ENCODE measurements at places on chromosomes 3 and 15. TPM values are rescaled to one million over a fixed set of nuclear protein-coding genes. Genes with fewer than 3 reads are reported as not detected.

Gene SLC24A5
- not detected for polyA plus RNA-seq

Gene SPATA12
- polyA plus RNA-seq: not detected

Gene CD86
- 0.38 TPM for polyA plus RNA-seq

- DNase-seq: no peak
- H3K36me3 ChIP-seq: no peaks in the 10 kb centered on the region
- peak within 1 kb of the TSS; percentile 17 for H3K4me3 ChIP-seq
These were observed at the start of gene SOX14 for GRCh38 chr3:137764001-137764433. Gene SOX14 (plus strand): TSS chr3:137764315. CDS start chr3:137764785, 470 bp downstream.

DNA sequence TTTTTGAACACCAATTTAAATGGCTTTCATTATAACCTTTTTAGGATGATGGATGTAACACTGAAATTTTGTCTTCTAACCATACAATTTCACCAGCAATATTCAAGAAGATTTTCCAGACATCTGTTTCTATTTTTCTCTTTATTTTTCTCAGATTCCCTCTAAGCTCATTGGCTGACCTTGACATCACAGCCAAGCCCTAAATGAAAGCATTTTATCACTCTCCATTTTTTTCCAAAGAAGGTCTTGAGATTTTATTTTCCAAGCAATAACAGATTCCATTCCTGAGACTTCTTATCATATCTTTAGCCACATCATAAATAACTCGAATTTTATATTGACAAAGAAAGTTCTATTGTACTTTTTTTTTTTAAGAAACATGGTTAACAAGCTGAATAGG lies 392.6 kb upstream of the THBS1 start:
- no peaks in the 10 kb centered on the region for H3K36me3 ChIP-seq
- no peak for DNase-seq
- H3K4me1 ChIP-seq: no peaks in the 10 kb centered on the region
- no peaks in the 10 kb centered on the region for H3K27me3 ChIP-seq

DNA sequence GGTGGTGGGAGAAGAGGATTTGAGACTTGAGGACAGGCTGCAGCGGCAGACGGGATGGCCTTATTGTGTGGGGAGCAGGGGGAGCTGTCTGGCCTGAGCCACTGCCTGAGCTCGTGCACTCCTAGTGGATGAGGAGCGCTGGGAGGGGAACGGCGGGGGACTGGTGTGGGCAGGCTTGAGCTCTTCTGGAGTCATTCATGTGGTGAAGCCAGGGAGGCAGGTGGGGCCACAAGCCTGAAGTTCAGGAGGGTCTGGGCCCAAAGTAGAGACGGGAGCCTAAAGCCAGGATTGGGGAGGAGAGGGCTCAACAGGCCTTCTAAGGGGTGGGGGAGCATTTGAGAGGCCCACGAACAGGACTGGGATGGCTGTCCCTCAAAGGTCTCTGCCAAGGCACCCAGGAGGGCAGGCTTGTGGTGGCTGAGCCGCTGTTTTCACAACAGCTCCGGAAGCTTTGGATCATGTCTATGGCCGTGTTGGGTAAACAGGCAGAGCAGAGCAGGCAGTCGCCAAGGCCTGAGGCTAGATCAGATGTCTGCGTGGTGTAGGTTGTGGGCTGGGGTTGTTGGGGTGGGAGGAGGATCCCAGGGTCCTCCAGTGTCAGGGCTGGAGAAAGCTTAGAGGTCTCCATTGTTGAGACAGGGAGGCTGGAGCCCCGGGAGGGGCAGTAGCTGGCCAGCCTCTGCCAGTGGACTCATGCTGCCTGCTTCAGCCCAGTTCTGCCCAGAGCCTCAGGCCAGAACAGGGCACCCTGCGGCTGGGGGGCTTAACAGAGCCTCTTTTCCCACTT lies 8.2 kb downstream of the PRKCD start:
- peaks cover 9% of the 10 kb centered on the region for H3K4me1 ChIP-seq
- no peak overlapping the region for H3K4me3 ChIP-seq
- H3K27ac ChIP-seq: no peak overlapping the region
- no peaks in the 10 kb centered on the region for H3K27me3 ChIP-seq
- no peaks in the 10 kb centered on the region for H3K36me3 ChIP-seq

DNA sequence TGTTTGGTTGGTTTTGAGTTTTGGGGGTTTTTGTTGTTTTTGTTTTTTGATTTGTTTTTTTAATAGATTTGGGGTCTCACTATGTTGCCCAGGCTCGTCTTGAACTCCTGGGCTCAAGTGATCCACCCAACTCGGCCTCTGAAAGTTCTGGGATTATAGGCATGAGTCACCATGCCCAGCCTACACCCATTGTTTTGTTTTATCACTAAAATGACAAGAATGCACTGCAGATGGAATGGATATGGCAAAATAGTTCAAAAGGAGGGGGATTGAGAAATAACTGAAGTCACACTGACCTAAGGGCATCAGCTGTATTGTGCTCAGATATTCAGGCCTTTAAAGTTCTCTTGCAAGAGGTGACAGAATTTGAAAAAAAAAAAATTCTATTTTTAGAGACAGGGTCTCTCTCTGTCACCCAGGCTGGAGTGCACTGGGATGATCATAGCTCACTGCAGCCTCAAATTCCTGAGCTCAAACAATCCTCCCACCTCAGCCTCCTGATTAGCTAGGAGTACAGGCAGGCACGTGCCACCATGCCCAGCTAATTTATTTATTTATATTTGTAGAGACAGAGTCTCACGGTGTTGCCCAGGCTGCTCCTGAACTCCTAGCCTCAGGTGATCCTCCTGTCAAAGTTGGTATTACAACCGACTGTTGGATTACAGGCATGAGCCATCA lies 4.4 kb upstream of the RASA2 start:
- no peak for DNase-seq
- no peaks in the 10 kb centered on the region for H3K4me1 ChIP-seq
- no peak overlapping the region for H3K27ac ChIP-seq
- no peaks in the 10 kb centered on the region for H3K27me3 ChIP-seq

DNA sequence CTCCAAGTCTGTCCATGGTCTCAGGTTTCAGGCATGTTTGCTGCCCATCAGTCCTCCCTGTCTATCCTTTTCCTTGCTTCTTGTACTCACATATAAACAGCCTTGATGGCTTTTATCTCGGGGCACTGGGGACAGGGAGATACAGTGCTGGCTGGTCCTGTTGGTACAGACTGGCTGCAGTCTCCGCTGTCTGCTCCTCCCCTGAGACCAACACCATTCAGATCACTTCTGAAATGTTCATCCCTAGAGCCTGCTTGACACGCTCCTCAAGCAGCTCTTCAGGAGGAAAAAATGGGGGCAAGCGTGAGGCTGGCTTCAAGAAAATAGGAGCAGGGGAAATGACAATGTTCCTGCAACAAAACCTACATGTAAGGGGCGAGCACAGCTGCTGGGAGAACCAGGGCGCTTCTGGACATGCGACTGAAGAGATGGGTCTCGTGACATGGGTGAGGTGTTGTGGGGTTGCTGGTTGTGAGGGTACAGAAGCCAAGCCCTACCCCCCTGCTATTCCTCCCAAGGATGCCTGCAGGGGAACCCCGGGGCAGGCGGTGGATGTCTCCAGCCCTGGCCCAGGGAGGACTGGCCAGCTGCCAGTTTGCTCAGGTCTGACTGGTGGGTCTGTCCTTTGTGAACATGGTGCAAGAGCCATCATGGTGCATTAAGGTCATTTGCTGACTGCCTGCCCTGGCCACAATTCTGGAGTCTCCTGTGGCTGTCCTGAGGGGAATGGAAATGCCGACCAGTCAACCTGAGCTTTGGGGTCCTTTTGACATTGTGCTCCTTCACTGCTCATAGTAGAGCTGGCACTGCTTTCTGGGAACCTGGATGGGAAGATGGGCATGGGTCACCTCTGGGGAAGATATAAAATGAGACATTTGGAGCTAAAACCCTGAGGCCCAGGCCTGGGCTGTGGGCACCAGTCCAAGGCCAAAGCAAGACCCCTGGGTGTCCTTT lies 40.1 kb downstream of the KY start:
- DNase-seq: peak; percentile 47
- no peaks in the 10 kb centered on the region for H3K27me3 ChIP-seq
- peaks cover 6% of the 10 kb centered on the region for H3K36me3 ChIP-seq
- peaks cover 21% of the 10 kb centered on the region for H3K4me1 ChIP-seq
- no peak overlapping the region for H3K4me3 ChIP-seq

- H3K4me1 ChIP-seq: peaks cover 14% of the 10 kb centered on the region
- H3K27me3 ChIP-seq: no peaks in the 10 kb centered on the region
- DNase-seq: no peak
- no peak overlapping the region for H3K27ac ChIP-seq
- H3K4me3 ChIP-seq: no peak overlapping the region
These were observed 65.6 kb upstream of the HEG1 start for GRCh38 chr3:125121246-125122010.

DNA sequence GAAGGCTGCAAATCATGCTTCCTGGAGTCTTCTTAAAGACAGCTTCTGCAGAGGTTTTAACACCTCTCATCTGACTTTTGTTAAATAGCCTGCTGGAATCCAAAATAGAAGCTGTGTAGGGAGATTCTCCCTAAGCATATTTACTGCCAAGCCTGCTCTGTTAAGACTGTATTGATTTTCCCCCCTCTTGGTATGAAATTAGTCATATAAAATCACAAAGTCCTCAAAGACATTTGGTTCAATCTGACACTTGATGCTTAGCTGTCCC lies 94.6 kb downstream of the ITPR1 start:
- H3K27ac ChIP-seq: no peak overlapping the region
- H3K4me3 ChIP-seq: no peak overlapping the region
- peaks cover 4% of the 10 kb centered on the region for H3K4me1 ChIP-seq
- no peaks in the 10 kb centered on the region for H3K36me3 ChIP-seq
- H3K27me3 ChIP-seq: no peaks in the 10 kb centered on the region

All from heart left ventricle (tissue), 16 donors.